ENCODE measurements at places on chromosomes 7 and 10.
A peak's percentile ranks its signal among the peaks of the same experiment; 100 is the strongest.

DNA sequence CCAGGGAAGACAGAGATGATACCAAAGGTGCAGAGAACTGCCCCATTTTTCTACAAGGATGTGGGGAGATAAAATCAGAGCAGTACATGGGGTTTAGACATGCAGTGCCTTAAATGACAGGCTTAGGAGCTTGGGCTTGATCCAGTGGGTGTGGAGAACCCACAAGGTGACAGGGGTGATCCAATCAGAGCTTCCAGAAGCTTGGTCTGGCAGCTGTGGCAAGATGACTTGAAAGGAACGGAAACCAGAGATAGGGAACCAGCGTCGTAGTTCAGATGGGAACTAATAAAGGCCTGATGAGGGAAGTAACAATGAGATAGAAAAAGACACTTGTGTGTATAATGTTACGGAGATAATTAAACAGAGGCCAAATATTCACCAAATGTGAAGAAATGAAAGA, 80.7 kb downstream of the SLC37A3 start:
- no peak for DNase-seq

GRCh38 chr10:113879691-113880090, 25.2 kb downstream of the NHLRC2 start:
- no peak for DNase-seq

DNA sequence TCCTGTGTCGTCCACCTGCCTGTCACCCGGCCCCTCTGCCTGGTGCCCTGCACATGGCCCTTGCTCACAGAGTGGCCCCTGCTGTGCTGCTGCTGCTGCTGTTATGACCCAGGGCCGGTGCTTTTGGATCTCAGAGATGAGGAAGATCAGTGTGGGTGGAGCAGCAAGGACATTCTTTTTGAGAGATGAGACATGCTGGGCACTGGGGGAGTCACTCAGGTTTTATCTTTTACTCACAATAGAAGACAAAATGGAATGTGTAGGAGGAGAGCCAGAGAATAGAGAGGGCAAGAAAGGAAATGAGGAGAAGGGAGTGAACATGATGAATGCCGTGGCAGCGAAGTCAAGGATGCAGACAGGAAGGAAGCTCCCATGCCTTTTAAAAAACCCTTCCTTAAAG, 611.5 kb upstream of the DPP6 start:
- no peak for DNase-seq

DNA sequence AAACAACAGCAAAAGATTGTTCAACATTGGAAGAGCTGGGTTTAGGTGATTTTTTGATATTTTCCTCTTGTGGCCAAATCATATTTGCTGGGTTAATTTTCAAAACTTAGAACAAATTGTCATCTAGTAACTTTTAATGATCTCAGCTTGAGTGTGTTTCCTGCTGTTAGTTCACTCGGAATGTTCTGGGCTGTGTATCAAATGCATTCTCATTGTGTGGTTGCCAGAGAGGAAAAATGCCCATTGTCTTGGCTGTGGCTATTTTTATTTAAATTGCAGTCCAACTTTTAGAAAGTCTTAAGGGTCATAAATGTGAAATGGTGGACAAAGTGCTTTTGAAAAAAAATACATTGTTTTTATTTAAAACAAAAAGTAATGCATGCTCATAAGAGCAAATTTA, 542.0 kb downstream of the TNS3 start:
- no peak for DNase-seq

GRCh38 chr7:70171369-70171920, 573.2 kb downstream of the AUTS2 start:
- DNase-seq = no peak

GRCh38 chr7:31735991-31736982, 49.3 kb downstream of the PPP1R17 start:
- peak; percentile 2 for DNase-seq

DNA sequence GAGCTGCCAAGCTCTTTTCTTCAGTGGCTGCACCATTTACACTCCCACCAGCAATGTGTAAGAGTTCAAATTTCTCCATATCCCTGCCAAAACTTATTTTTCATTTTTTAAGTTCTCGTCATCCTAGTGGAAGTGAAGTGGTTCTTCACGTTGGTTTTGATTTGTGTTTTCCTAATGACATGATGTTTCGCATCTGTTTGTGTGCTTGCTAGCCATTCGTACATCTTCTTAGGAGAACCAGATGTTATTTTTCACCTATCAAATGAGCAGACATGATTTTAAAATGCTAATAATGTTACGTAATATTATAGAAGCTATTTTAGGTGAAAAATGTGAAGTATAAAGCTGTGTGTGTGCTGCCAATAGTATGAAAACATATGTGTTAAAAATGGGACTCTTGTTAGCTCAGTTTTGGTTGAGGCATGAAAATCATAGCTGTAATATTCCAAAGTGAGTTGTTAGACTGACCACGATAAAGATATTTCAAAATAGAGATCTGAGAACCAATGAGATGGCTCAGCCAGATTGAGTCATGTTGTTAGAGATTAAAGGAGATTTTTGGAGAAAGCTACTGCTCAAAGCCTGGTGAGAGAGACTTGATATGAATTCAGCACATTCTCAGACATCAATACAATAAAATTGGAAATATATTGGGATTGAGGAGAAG, 25.9 kb upstream of the GALNT11 start:
- no peak for DNase-seq

DNA sequence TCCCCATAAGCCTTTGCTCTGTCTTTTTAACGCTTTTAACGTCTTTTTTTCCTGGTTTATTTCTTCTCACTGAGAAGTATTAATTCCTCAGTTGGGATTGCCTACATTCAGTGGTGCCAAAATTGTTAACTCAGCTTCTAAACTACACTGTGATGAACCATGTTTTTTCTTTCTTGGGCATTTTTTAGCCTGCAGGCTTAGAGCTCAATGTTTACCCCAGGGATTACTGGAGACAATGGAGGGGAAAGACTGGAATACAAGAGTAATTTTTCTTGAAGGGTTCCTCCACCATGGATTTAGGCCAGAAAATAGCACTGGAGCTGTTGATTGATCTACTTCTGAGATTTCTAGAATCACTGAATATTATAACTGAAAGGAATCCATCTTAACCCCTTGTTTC, 19.8 kb downstream of the STAMBPL1 start:
- no peak for DNase-seq

- DNase-seq = no peak
These were observed 565.3 kb upstream of the GALNT17 start for GRCh38 chr7:70566671-70567070.

- DNase-seq = no peak
These were observed 39.9 kb upstream of the LYZL1 start for GRCh38 chr10:29249018-29249417.

DNA sequence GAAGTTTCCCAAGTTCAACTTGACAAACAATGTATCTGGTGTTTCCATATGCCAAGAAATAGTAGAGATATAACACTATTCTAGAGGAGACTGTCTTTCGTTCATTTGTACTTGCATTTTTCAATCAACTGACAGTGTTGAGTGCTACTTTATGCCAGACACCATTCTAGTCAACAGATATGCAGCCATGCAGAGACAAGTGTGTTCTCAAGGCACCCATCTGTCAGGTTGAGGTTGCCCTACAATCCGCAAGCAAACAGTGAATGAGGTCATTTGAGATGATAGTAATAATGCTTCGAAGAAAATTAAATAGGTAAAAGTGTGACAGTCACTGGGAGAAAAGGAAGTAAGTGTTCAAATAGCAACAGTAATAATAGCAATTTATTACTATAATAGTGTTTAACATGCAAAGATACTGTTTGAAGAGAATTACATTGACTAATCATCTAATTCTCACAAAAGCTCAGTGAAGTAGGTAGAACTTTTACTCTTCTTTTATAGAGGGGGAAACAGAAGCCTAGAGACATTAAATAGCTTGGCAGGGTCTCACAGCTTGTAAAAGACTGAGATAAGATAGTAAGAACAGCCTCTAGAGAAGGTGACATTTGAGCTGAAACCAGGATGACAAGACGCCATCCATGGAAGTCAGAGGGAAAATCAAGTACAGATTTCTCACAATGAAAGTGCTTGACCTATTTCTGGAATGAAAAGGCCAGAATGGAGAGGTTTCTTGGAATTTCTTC, 936.9 kb downstream of the SORCS3 start:
- no peak for DNase-seq

DNA sequence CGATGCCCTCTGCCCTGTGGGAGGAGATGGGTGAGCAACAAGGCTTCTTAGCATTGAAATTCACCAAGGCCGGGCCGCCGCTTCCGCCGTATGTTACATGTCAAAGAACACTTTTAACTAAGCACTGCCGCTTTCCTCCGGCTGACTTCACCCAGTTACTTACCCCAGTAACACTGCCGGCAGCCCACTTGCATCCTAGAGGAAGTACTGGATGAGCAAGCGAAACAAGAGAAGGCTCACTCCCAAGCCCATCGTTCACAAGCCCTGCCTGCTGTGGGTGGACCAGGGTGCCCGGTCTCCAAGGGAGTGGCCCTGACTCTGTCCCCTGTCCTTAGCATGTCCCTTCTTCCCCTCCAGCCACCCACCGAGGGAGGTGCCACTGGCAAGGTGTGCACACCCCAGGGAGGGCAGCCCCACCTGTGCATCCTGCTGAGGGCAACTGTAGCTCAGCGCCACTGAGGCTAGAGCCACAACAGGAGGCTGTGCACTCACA, 73.1 kb upstream of the EBF3 start:
- DNase-seq = no peak

GRCh38 chr7:117612637-117613036, 132.8 kb downstream of the CFTR start:
- DNase-seq = no peak

- no peak for DNase-seq
These were observed 66.2 kb upstream of the INSYN2A start for GRCh38 chr10:127262606-127263005.
